NCI-H1694 (cell line): ENCODE measurements at places on chromosomes 16 and 17.

DNA sequence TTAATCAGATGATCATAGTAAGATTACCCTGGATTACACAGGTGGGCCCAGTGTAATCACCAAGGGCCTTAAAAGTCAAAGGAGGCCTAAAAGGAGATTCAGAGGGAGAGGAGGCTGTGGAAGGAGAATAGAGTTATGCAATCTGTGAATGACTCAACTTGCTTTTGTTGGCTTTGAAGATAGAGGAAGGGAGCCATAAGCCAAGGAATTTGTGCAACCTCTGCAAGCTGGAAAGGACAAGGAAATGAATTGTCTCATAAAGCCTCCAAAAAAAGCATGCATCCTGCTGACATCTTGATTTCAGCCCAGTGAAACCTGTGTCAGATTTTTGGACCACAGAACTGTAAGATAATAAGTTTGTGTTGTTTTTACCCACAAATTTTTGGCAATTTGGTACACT lies 109.6 kb downstream of the CNTNAP4 start:
- no peak for DNase-seq

DNA sequence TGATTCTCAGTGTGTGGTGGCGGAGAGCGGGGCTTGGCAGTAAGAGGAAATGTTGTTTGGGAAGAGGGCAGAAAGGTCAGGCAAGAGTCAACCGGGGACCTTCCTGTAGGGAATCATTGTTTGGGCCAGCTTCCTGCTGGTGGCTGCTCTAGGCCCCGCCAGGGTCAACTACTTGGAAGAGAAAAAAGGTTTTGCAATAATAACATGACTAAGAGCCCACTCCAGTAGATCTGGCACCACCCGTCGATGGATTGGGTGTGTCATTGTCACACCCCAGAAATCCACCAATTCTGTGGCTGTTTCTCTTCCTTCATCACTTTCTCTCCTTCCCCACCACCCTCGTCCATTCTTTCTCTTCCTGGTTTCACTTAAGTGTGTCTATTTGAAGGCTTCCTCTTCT lies 4.2 kb upstream of the KRT24 start:
- no peak for DNase-seq

DNA sequence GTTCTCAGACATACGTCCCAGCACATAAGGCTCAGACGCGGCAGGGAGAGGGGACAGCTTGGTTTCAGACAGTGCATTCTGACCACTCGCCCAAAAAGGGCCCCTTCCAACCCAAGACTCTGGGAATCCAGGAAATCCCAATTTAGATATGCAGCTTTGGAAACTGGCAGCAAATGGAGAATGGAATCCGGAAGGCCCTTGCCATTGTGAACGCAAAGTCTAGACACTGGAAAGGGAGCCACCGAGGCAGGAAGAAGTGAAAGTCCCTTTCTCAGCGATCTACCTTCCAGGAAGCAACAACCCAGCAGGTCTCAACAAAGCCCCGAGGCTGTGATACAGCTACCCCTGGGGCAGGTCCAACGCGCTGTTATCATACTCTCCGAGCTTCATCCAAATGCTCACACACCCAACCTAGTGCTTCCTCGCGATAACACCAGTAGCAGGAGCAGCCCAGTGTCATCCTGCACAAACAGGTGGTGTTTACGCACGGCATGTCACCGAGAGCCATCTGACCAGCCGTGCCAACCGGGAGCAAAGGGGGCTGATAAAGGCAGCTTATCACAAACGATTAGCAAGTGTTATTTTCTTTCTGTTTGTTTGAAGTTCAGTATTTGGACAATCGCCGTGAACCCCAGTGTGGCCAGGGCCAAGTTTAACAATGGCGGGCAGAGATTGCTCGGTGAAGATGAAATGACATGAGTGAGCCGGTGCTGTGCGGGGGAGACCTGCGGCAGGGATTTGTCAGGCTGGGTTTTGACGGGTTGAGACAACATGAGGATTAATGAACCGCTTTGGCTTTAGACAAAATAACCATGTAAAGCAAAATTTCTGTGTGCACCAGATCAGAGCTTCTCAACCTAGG lies 240.6 kb downstream of the FOXL1 start:
- no peak for DNase-seq

GRCh38 chr17:31570231-31570630 lies 178.8 kb downstream of the RAB11FIP4 start:
- DNase-seq = no peak

DNA sequence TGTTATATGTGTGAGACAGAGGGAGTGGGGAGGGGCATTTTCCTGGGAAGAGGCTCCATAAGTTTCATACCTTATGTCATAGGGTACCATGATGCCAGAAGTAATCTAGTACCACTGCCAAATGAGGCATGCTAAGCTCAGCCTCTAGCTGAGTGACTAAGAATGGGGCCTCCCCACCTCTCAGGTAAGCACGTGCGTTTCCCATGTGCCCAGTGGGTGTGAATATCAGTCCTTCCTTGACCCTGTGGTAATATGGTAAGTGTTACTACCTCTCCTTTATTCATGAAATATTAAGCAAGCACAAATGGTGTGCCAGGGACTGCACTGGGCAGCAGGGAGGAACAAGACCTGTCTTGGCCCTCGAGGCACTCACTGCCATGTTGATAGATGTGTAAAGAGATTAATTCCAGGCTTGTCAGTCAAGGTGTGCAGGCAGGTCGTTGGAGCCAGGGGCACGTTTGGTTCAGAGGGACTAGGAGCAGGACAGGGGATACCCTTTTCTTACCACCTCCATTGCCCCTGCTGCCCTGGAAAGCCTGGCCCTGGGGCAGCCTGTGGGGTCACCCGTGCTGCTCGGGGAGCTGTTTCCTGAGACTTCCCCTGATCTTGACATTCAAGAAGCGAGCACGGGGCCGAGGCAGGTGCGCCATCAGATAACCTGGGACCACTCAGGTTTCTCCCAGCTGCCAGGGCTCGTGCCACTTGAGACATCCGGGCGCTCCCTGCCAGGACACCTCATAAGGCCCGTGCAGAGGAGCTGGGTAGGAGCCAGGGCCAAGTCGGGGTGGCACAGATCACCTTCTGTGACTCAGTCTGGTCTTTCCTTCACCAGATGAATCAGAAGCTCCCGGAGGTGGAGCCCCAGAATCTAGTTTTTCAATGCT lies 8.8 kb downstream of the RSAD1 start:
- DNase-seq = no peak

- no peak for DNase-seq
Observed at GRCh38 chr16:20866145-20866772, 33.9 kb downstream of the DCUN1D3 start.

GRCh38 chr16:3364774-3365427 lies 9.2 kb downstream of the OR2C1 start:
- peak; percentile 89 for DNase-seq

DNA sequence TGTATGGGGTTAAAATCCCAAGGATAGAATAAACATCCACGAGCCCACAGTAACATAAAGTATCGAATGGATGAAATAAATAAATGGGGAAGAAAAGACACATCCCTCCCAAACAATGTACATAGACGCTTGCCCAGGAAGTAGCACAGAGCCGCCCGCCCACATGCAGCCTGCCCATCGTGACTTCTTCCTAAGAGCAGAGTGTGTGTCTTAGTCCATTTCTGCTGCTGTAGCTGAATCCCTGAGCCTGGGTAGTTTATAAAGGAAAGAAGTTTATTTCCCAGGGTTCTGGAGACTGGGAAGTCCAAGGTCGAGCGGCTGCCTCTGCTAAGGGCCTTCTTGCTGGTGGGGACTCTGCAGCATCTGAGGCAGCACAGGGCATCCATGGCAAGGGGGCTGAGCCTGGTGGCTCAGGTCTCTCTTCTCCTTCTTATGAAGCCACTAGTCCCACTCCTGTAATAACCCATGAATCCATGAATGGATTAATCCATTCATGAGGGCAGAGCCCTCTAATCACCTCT lies 39.4 kb upstream of the ZNF469 start:
- DNase-seq = no peak

DNA sequence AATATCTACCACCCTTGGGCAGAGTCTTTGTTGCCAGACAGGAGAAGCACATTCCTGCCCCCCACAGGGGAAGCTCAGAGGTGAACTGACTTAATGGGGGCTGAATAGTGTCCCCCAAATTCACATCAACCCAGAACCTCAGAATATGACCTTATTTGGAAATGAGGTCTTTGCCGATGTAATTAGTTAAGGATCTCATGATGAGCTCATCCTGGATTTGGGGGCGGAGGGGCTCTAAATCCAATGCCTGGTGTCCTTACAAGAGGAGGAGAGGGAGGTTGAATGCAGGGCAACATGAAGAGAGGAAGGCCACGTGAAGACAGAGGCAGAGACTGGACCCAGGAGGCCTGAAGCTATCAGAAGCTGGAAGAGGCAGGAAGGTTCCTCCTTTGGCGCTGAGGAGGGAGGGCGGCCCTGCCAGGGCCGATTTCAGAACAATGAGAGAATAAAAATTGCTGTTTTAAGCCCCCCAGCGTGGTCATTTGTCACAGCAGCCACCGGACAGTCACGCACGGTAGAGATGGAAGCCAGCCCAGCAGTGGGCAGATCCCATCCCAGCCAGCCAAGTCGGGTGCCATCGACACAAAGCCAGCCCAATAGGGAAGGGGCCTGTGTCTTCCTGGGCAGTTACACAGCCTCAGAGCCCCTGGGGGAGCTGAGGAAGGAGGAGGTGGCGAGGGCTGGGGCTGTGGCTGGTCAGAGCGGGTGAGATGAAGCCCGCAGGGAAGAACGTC lies 21.3 kb downstream of the C16orf74 start:
- DNase-seq = no peak

GRCh38 chr16:80744856-80745255 lies 59.5 kb downstream of the CDYL2 start:
- DNase-seq = no peak

GRCh38 chr17:42655528-42655927 lies 3.6 kb upstream of the TUBG2 start:
- no peak for DNase-seq

DNA sequence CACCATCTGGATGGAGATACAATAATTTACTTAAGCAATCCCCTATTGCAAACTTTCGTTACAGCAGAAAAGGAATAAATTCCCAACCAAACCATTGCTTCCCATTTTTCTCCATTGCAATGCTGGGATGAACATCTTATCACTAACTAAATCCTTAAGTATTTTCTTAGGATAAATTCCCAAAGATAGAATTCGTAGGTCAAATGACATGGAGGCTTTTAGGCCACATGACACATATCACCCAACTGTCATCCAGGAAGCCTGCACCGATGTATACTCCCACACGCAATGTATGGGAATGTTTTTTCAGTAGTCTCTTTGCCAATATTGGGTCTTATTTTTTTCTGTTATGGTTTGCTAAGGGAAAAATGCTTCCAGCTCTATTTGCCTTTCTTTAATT lies 1.6 kb upstream of the TLCD2 start:
- no peak for DNase-seq

DNA sequence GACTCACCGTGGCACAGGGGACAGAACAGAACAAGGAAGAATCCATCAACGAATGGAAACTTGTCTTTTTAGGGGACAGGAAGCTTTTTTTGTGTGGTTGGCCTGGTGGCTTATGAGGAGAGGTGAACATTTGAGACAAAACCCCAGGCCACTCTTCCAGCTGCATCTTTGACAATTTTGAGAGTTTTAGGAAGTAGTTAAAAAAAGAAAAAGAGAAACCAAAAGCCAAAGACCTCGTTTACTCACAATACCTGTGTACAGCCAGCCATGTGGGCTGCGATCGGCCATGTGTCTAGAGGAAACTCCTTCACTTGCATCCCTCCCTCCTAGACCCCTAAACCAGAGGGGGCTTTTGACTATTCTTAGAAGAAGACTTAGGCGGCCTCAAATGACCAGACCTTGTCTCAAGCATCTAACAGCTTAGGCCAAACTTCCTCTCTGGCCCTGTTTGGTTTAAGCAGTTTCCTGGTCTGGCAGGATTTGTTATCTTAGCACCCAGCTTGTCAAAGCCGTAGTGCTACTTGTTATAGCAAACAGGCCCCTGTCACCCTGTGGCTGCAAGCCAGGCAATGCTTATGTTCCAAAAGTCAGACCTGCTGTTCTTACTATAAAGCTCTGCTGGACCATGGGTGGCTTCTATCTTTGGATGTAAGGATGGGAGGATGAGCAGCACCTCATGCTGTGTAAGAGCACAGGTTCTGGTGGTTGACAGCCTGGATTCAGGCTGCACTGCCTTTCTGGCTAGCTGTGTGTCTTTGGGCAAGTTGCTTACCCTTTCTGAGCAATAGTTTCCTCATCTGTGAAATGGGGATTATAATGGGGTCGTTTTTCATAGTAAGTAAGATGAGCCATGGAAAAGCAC lies 17.7 kb downstream of the KSR1 start:
- peak; percentile 28 for DNase-seq

DNA sequence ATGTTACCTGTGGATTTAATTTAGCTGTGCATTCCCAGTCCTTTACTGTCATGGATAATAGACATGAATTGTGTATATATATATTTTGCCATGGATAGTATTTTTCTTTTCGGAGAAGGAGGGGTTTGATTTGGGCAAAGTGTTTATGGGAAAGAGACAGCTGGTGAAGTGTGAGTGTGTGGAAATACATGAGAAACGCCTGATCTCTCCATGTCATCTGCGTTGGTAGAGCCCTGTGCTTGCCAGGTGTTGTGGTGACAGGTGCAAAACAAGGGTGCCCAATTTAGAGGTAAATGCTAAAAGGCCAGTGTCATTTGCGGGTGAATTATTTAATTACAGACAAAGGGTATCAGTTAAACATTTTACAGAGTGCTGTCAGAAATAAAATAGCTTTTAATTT lies 23.4 kb downstream of the NDEL1 start:
- DNase-seq = no peak

DNA sequence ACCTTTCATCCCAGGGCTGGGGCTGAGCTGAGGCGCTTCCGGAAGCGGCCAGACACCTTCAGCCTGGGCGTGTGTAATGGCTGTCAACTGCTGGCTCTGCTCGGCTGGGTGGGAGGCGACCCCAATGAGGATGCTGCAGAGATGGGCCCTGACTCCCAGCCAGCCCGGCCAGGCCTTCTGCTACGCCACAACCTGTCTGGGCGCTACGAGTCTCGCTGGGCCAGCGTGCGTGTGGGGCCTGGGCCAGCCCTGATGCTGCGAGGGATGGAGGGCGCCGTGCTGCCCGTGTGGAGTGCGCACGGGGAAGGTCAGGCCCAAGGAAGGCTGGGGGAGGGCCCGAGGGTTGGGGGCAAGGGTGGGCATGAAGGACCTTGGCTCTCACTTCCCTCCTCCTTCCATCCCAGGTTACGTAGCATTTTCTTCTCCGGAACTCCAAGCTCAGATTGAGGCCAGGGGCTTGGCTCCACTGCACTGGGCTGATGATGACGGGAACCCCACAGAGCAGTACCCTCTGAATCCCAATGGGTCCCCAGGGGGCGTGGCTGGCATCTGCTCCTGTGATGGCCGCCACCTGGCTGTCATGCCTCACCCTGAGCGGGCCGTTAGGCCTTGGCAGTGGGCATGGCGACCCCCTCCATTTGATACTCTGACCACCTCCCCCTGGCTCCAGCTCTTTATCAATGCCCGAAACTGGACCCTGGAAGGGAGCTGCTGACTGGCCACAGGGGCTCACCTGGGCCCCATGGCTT lies 19.6 kb downstream of the PFAS start:
- no peak for DNase-seq
